ENCODE measurements at places on chromosomes 4 and X. TPM values are rescaled to one million over a fixed set of nuclear protein-coding genes. Genes with fewer than 3 reads are reported as not detected.

GRCh38 chr4:18635531-18635930 lies 614.0 kb upstream of the LCORL start:
- no peak for DNase-seq

DNA sequence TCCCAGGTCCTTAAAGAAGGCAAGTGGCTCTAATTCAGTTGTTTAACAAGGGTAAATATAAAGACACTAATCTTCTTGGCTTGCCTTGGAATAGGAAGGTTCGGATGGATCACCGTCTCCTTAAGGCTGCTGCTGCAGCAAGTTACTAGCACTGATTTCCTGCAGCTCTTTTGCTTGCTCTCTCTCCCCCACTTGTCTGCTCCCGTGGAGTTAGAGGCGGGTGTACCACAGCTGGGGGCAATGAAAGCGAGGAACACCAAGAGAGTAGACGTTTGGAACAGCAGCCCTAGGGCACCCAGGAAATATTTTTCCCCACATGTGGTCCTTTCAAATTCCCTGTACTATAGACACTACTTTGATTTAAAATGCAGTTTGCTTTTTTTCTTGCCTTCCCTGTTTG lies 202.2 kb downstream of the SH2D1A start:
- peak; percentile 3 for DNase-seq

DNA sequence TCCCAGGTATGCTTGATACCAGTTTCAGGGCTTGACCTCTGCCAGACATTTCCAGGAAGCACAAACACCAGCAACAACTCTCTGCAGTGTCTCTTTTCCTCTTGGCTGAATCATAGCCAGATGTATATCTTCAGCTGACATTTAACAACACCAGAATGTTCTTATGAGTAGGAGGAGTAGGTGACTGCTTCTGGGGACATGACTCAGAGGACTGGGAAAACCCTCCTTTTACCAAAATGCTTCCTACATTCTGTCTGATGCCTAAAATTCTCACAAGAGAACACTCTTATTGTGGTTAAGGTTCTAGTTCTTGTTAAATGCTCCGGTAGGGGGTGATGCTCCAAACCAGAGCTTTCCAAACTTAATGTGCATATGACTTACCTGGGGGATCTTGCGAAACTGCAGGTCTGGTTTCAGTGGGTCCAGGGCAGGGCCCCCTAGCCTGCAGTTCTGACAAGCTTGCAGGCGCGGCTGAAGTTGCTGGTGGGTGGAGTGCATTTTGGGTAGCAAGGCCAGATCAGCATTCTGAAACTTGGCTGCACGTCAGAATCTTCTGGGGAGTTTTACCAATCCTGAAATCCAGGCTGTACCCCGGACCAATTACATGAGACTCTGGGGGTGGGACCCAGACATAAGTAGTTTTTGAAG lies 329.3 kb upstream of the RPS6KA3 start:
- peak; percentile 25 for DNase-seq

DNA sequence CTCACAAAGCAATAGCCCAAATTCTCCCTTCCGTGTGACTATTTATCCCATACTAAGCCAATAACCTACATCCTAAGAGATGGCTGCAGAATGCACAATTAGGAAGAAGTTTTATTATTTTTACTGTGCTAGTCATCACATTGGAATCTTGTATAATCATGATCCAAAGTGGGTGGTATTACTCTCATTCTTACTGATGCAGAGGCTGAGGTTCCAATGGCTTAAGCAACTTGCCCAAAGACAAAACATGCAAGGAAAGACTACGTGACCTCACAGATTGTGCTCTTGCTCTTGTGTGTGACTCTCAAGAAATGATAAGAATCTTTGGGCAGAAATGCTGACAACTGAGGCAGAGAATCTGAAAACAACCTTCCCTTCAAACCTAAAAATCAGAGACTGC lies 212.2 kb downstream of the LDB2 start:
- DNase-seq, result no peak

- DNase-seq, result no peak
Measured at GRCh38 chr4:53005149-53005546, 143.0 kb downstream of the RASL11B start.

- DNase-seq, result peak; percentile 17
Measured at GRCh38 chr4:130028552-130028951, 932.6 kb downstream of the C4orf33 start.

DNA sequence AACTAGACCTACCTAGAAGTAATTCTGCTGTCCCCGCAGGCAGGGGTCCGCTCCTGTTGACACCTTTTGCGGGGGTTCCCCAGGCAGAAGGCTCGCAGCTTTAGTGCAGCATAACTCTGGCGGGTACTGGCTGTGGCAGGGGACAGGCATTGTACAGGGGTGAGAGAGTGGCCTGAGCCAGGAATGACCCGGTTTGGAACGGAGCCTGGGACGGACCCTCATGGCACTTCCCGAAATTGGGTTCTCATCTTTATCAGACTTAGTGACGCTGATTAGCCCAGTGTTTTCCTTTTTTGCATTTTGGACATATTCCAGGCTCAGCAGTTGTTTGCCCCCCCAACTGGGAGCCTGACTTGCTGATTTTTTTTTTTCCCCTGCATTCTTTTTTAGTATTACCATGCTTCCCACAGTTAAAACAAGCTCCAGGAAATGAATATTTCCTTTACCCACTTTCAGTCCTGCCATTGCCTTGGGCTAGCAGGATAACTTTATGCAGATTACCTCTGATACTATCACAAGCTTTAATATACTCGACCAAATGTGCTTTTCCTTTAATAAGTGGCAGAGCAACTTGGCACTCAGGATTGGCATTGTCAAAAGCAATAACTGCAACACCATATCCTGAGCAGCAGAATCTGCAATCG lies 55.8 kb upstream of the WDR1 start:
- DNase-seq, result no peak

DNA sequence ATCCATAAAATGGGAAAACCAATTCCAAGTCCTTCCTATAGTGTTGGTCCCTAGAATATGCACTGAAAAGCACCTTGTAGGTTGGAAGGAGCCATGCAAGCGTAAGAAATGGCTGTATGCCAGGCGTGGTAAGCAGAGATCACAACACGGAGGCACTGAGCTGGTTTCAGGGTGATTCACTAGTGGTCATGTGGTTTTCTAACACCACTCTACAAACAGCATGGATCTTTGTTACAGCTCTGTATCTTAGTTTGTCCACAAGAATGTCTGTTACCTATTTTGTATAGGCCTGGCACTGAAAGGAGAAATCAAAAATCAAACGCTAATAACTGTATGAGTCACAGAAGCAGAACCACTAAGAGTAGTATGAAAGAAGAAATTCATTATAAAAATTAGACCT lies 71.9 kb downstream of the MAGEB17 start:
- peak; percentile 57 for DNase-seq

WNK3 gene
- 5.2 TPM for polyA plus RNA-seq

DNA sequence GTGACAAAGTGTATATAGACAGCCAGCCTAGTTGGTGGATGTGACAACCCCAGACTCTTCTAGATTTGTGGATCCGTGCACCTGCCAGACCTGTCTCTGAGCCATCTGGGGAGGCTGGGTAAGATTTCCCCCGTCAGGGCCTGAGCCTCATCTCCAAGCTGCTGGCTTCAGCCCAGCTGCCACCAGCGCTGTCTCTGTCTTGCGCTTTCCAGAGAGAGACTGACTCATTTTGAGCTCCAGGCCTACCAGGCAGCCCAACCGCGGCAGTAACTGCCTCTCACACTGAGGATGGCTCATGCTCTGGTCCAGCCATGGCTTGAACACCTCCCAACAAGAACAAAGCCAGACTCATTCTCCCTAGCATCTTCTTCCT lies 26.4 kb downstream of the NOP14 start:
- no peak for DNase-seq

- DNase-seq, result no peak
Measured at GRCh38 chrX:134764202-134764785, 106.0 kb upstream of the PLAC1 start.

DNA sequence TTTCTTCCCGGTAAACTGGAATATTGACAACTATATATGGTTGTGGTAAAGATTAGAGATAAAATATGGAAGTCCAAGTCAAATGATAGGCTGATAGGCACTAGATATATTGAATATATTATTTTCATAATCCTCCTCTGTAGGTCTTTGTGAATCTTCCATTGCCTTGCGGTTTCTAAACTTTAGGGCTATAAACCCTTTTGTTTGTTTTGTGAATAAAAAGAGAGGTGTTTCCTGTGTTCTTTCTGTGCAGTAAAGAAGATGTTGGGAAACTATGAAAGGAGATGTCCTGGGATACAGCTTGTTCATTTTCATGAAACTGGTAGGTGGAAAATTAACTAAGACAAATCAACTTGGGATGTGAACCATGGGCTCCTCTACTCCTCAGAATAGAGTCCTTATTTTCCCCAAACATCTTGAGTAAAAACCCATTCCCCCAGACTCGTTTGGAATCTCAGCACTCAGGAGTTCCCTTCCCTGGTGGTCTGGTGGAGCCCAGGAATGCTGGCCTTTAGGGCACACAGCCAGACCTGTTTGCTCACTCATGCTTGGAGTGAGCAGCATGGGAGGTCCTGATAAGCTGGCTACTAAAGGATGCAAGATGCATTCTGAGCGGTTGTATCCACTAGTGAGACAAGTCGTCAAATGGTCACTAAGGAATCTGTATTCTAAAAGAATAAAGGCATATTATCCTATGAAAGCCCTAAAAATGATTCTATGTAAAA lies 22.2 kb downstream of the PRDM8 start:
- DNase-seq, result peak; percentile 46

GRCh38 chr4:52299120-52299519 lies 248.0 kb downstream of the SPATA18 start:
- no peak for DNase-seq

- DNase-seq, result no peak
Measured at GRCh38 chrX:70054391-70054790, 4.7 kb upstream of the AWAT2 start.

- no peak for DNase-seq
Measured at GRCh38 chr4:3869661-3870566, 103.7 kb downstream of the ADRA2C start.

- no peak for DNase-seq
Measured at GRCh38 chrX:21781525-21781924, 23.6 kb upstream of the SMPX start.

DNA sequence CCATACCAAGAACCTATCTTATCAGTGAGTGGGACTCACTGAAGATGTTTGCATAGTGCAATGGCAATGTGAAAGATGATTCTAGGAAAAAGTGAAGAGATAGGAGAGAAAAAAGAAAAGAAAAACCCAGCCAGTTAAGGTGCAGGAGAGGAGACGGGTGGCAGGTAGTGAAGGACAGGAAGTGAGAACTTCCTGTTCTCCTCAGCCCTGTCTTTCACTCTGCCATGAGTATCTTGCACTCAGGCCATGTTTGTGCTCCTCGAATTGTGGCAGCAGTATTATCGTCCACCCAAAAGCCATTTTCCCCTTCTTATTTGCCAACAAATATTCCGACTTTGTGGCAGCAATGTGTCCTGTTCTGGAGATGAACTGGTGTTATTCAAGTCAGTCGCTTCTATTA lies 8.6 kb upstream of the ENPEP start:
- no peak for DNase-seq

- DNase-seq, result no peak
Measured at GRCh38 chr4:2937146-2937857, 25.9 kb downstream of the NOP14 start.

GRCh38 chr4:61298178-61298740 lies 98.1 kb downstream of the ADGRL3 start:
- DNase-seq, result peak; percentile 13

DNA sequence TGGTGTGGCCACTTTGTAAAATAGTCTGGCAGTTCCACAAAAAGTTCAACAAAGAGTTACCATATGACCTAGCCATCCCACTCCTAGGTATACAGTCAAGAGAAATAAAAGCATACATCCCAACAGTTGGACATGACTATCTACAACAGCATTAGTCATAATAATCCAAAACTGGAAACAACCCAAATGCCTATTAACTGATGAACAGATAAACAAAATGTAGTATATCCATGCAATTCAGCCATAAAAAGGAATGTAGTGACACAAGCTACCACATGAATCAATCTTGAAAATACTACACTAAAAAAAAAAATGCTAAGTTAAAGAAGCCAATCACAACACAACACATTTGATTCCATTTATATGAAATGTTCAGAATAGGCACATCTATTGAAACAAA lies 16.1 kb downstream of the MED14 start:
- no peak for DNase-seq

DNA sequence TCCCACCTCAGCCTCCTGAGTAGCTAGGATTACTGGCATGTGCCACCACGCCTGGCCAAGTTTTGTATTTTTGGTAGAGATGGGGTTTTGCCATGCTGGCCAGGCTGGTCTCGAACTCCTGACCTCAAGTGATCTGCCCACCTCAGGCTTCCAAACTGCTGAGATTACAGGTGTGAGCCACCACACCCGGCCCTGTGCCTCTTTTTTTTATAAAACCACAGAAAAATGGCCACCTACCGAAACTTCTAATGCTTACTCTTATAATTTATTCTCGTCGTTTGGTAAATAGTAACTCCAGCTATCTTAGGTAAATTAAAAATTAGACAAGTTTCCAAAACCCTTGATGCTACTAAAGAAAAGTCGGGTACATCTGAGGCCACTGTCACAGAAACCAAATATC lies 54.4 kb downstream of the IRF2 start:
- DNase-seq, result no peak

GRCh38 chrX:48826135-48826875 lies at the start of gene ERAS:
TSS of gene ERAS (plus strand) at chrX:48826513. CDS start at chrX:48829124, 2,611 bp downstream.
- no peak for DNase-seq

- DNase-seq, result no peak
Measured at GRCh38 chrX:142068365-142068764, 136.7 kb downstream of the MAGEC2 start.

DNA sequence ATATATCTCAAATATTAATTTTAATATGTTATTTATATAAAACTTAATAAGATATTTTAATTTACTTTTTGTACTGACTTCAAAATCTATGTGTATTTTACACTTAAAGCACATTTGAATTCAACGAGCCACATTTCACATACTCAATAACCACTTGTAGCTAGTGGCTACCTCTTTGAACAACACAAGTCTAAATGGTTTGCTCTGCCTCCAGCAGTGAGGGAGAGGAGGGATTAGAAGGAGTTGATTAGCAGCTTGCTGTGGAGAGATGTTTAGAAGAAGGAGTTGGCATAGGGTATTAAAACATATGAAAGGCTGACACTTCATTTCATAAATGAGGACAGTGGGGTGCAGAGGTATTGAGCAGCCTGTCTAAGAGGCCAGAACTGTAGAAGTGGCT lies 124.0 kb downstream of the ARHGAP24 start:
- peak; percentile 3 for DNase-seq

RCHY1 gene
- polyA plus RNA-seq, result 29.6 TPM

ERCC6L gene
- polyA plus RNA-seq, result 2.4 TPM

DNA sequence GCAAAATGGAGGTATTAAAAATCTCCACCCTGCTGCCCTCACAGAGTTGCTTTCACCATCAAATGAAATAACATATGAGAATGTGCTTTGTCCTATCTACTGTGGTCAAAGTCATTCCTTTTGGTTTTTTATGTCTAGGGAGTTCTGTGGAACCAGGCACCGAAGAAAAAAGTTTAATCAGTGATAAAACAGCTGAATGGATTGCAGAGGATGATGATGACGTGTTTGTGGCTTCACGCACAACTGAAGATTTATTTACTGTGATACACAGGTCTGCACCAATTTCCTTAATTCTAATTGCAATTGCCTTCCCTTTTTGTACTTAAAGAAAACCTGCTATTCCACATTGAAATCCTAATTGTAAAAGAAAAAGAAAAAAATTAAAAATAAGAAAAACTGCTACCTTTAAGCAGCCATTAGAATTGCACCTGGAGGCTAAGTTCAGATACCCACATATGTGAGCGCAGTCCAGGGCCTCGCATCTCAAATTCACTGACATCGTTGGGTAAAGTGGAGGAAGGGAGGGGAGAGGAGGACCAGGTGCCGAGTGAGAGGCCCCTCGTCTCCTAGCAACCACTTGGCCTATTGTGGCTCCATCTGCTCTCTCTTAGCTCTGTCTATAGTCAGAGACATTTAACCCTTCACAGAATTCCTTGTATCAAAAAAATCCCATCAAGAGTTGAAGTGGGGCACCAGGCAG lies 10.5 kb upstream of the RTL5 start:
- DNase-seq, result no peak
